ENCODE measurements at places on chromosomes 5 and 9.
A peak's percentile ranks its signal among the peaks of the same experiment; 100 is the strongest.

GRCh38 chr5:143401227-143402016, 2.1 kb downstream of the NR3C1 start:
- DNase-seq: no peak

GRCh38 chr9:38233343-38233742, 159.2 kb upstream of the ALDH1B1 start:
- no peak for DNase-seq

GRCh38 chr9:91732187-91733005, 217.6 kb downstream of the ROR2 start:
- DNase-seq: no peak

DNA sequence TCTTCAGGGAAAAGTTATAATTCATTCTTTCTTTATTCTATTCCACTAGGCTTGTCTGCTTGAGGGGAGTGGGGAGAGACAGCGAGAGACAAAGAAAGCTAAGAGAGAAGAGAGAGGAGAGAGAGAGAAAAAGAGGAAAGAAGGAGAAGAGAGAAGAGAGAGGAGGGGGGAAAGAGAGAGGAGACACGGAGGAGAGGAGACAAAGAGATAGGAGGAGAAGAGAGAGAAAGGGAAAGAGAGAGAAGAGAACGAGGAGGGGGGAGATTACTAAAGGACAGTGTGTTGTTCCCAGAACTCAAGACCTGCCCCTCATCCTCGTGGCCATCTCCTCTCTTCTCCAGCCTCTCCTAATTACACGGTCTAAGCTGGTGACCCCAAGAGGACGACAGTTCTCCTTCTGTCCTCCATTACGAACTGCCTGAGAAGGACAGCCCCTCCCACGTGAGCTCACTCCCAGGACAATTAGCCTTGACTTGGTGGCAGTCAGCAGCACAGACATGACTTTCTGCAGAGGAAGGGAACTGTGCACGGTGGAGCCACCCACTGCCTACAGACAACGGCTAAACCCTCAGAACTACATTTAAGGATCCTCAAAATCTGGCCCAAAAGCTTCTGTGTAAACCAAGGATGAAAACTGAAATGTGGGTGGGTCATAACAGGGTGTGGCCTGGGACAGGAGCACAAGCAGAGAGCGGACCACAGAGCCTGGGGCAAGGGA, 99.1 kb downstream of the COL23A1 start:
- no peak for DNase-seq

DNA sequence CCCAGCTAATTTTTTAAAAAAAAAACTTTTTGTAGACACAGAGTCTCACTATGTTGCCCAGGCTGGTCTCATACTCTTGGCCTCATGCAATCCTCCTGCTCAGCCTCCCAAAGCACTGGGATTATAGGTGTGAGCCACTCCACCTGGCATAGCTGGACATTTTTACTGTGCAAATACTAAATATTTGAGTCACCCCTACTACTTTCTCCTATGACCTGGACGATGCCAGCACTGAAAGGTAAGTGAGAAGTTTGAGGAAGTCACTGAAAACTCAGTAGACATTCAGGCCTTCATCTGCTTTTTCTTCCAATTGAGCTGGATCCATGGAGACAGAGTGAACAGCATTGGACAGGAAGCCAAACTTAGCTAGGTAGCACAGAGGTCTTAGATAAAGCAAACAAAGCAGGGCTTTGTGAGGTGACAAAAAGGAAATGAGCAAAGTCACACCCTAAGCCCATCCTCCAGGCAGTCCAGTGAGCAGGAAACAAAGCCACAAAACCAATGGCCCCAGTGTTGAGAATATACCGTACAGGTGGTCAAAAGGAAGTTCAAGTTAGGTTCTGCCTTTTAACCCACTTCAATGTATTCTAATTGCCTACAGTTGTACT, 192.6 kb upstream of the RASA1 start:
- DNase-seq: peak; percentile 64

- no peak for DNase-seq
These were observed 113.0 kb downstream of the VPS13A start for GRCh38 chr9:77290373-77290772.

DNA sequence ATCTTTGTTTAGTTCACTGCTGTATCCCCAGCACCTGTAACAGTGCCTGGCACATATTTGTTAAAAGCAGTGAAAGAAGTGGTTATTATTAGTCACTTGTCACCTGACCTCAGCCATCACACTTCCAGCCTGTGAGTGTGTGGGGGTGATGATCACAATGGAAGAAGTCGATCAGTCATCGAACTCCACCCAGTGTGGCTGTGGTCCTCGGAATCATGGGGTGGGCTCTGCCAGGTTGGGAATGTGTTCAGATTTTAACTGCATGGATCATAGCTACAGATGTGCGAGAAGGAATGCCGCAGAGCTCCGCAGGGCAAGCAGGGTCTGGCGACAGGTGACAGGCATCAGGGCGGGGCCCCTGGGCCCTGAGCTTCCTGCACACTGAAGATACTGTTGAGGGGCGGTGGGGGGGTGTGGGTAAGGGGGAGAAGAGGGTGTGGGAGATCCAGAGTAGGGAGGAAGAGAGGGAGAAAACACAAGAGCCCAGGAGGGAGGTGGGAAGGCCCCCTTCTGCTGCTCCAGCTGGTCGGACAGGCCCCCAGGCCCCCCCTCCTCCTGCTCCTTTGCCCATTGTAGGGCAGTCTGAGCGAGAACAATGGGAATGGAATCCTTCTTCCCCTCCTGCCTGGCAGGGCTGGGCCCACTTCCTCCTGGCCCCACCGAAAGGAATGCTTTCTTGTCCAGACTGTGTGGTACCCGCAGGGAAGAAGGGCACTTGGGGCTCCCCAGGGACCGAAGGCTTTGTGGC, 89.6 kb downstream of the SPRY4 start:
- no peak for DNase-seq

- DNase-seq: no peak
These were observed 59.9 kb downstream of the HABP4 start for GRCh38 chr9:96509848-96510247.

DNA sequence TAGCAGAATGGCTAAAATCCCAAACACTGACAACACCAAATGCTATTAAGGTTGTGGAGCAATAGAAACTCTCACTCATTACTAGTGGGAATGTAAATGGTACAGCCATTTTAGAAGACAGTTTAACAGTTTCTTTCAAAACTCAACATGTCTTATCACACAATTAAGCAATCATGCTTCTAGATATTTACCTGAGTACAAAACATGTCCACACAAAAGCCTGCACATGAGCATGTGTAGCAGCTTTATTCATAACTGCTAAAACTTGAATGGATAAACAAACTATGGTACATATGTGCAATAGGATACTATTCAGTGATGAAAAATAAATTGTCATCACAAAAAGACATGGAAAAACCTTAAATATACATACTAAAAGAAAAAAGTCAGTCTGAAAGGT, 31.5 kb downstream of the SLC25A46 start:
- no peak for DNase-seq
